ENCODE measurements at places on chromosomes 12 and 14.

DNA sequence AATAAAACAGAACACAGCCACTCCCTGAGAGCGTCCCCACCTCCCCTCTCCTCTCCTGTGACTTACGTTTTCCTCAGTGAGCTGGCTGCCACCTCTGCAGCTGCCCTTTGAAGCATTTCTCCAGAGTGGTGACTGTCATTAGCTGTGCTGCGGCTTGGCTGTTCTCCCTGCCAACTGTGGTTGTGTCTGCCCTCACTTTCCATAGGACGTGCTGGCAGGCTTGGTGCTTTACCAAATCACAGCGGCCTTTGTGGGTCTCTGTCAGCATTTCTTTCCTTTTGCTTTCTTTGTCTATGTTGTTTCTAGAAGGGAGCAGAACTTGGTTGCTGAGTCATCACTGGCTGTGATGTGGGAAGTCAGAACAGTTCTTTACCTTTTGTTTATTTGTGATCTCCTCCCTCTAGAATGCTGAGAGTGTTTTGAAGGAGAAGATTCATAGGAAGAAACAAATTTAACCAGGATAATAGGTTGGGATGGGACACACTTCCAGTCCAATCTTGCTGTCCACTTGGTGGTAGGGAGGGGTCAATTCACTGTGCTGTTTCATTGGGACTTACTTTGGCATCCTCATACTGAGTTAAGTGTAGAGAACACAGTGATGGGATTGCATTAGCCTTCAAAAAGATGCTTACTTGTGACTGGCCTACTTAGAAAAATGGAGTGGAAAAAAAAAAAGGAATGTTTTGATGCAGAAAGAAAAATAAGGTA, 88.2 kb downstream of the TMX1 start:
- peaks cover 5% of the 10 kb centered on the region for H3K4me1 ChIP-seq
- peak; percentile 77 for DNase-seq
- H3K36me3 ChIP-seq: no peaks in the 10 kb centered on the region
- H3K27ac ChIP-seq: peak overlapping the region; percentile 1
- H3K4me3 ChIP-seq: no peak overlapping the region

DNA sequence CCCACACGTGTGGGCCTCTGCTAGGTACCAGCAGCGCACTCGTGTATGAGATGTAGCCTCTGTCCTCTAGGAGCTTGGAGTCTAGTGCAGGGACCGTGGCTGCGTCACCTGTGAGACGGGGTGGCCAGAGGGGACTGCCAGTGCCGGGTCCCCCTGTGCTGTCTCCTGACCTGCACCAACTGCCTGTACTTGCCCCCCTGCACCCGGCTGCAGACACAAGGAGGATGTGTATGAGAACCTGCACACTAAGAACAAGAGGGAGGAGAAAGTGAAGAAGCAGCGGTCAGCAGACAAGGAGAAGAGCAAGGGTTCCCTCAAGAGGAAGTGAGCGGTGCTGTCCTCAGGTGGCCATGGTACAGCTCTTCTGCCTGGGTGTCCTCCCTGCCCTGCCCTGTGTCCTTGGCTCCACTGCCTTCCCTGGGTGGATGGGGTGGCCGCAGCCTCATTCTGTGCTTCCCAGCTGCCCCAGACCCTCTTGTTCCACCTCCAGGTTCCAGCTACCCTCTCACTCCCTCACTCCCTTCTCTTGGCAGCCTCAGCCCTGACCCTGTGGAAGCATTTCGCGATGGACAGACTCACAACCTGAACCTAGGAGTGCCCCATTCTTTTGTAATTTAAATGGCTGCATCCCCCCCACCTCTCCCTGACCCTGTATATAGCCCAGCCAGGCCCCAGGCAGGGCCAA, 9.6 kb downstream of the PTPN6 start:
- no peak overlapping the region for H3K27ac ChIP-seq
- H3K4me1 ChIP-seq: peaks cover 16% of the 10 kb centered on the region
- H3K4me3 ChIP-seq: no peak overlapping the region
- no peaks in the 10 kb centered on the region for H3K27me3 ChIP-seq
- no peak for DNase-seq

- H3K4me3 ChIP-seq: no peak overlapping the region
- no peak overlapping the region for H3K27ac ChIP-seq
- DNase-seq: no peak
- H3K36me3 ChIP-seq: no peaks in the 10 kb centered on the region
These were observed 96.2 kb upstream of the PDE3A start for GRCh38 chr12:20272161-20272560.

- H3K27me3 ChIP-seq: no peaks in the 10 kb centered on the region
- no peaks in the 10 kb centered on the region for H3K36me3 ChIP-seq
- H3K4me3 ChIP-seq: no peak overlapping the region
These were observed 192.5 kb upstream of the PWP1 start for GRCh38 chr12:107493135-107493494.

GRCh38 chr12:7073946-7074345, 13.4 kb downstream of the C1S start:
- peaks cover under 1% of the 10 kb centered on the region for H3K4me1 ChIP-seq
- H3K27me3 ChIP-seq: no peaks in the 10 kb centered on the region
- H3K36me3 ChIP-seq: peaks cover 21% of the 10 kb centered on the region
- no peak for DNase-seq

- H3K27me3 ChIP-seq: no peaks in the 10 kb centered on the region
- H3K4me3 ChIP-seq: no peak overlapping the region
- H3K27ac ChIP-seq: peak overlapping the region; percentile 95
- peaks cover 6% of the 10 kb centered on the region for H3K4me1 ChIP-seq
- no peaks in the 10 kb centered on the region for H3K36me3 ChIP-seq
These were observed 63.1 kb upstream of the STK38L start for GRCh38 chr12:27180906-27181505.

GRCh38 chr14:77421201-77421600, 2.1 kb downstream of the NOXRED1 start:
- no peaks in the 10 kb centered on the region for H3K4me1 ChIP-seq
- H3K27ac ChIP-seq: no peak overlapping the region
- H3K27me3 ChIP-seq: no peaks in the 10 kb centered on the region
- DNase-seq: no peak
- peaks cover 55% of the 10 kb centered on the region for H3K36me3 ChIP-seq

DNA sequence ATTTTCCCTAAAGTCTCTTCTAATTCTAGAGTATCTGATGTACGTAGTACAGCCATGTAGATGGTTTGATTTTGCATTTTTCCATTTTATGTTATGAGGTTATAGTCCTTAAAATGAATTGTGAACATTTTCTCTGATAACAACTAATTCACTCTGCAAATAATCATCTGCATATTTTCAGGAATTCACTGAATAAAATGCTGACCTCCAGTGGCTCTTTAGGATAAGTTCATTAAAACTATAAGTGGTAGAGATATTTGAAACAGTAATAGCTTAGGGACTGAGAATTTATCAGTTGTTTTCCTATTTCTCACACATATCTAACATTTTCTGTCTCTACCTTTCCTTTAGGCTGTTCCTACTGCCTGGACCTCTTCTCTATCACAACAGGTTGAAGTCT, 4.4 kb downstream of the MSRB3 start:
- no peak overlapping the region for H3K27ac ChIP-seq
- DNase-seq: peak; percentile 8
- H3K36me3 ChIP-seq: peaks cover 6% of the 10 kb centered on the region

DNA sequence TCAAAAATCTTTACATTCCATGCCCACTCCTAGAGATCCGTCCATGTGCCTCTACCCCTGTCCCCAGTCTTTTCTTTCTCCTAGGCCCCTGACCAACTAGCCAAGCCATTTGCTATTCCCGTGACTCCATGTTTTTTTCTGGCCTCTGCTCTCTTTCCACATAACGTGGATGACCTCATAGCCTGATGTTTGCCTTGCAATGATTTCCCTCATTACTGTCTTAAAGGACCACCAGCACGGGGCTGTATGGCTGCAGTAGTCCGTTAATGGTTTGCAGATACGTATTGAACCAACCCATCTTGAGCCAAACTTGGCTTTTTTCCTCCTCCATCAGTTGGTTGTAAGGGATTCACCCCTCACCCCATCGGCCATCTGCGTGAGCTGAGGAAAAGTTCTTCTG, 226.0 kb downstream of the PCNX1 start:
- H3K36me3 ChIP-seq: no peaks in the 10 kb centered on the region
- no peaks in the 10 kb centered on the region for H3K4me1 ChIP-seq
- H3K27me3 ChIP-seq: no peaks in the 10 kb centered on the region
- DNase-seq: no peak
- H3K27ac ChIP-seq: no peak overlapping the region
- H3K4me3 ChIP-seq: no peak overlapping the region

DNA sequence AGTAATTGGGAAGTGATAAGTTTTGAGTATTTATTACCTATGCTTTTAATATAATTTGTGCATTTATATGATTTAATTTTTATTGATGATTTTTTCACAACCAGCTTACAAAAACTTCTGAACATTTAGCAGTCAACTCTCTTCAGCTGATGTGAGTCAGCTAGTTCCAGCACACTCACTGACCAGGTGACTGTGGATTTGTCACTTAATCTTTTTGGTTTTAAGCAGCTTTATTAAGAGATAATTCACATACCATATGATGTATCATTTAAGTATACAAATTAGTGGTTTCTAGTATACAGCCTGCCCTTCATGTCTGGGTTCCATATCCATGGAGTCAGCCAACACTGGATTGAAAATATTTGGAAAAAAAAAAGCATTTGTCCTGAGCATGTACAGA, 103.5 kb downstream of the SYNE2 start:
- H3K4me1 ChIP-seq: no peaks in the 10 kb centered on the region
- no peaks in the 10 kb centered on the region for H3K27me3 ChIP-seq
- H3K27ac ChIP-seq: no peak overlapping the region
- peaks cover 3% of the 10 kb centered on the region for H3K36me3 ChIP-seq
- no peak for DNase-seq
- H3K4me3 ChIP-seq: no peak overlapping the region

GRCh38 chr14:79370969-79371368, 840.3 kb downstream of the DIO2 start:
- no peaks in the 10 kb centered on the region for H3K4me1 ChIP-seq
- no peak overlapping the region for H3K27ac ChIP-seq
- no peak overlapping the region for H3K4me3 ChIP-seq
- DNase-seq: no peak
- no peaks in the 10 kb centered on the region for H3K27me3 ChIP-seq

- no peak overlapping the region for H3K27ac ChIP-seq
- no peaks in the 10 kb centered on the region for H3K27me3 ChIP-seq
- H3K4me1 ChIP-seq: no peaks in the 10 kb centered on the region
- no peak overlapping the region for H3K4me3 ChIP-seq
- no peak for DNase-seq
These were observed 86.5 kb downstream of the DHRS2 start for GRCh38 chr14:23722675-23723074.

DNA sequence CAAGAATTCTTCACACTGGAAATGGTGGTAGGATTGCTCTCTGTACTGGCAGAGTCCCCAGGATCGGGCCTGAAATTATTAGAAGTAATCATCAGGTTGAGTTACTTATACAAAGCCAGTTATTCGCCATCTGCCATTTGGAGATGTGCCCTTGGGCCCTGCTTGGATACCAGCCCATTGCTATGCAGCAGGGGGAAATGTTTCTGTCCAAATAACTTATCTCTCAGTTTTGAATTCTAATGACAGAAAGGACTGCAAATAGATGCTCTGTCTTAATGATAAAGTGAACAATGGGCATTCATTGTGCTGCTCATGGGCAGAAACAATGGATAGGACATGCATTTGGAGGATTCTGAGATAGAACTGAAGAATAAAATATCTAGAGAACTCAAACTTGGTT, 139.1 kb upstream of the PELI2 start:
- DNase-seq: no peak
- H3K27ac ChIP-seq: no peak overlapping the region
- no peak overlapping the region for H3K4me3 ChIP-seq
- no peaks in the 10 kb centered on the region for H3K27me3 ChIP-seq
- H3K36me3 ChIP-seq: no peaks in the 10 kb centered on the region
- H3K4me1 ChIP-seq: peaks cover 4% of the 10 kb centered on the region

- DNase-seq: no peak
- peaks cover 87% of the 10 kb centered on the region for H3K27me3 ChIP-seq
- H3K27ac ChIP-seq: no peak overlapping the region
- H3K4me3 ChIP-seq: no peak overlapping the region
- no peaks in the 10 kb centered on the region for H3K36me3 ChIP-seq
These were observed 4.5 kb downstream of the KCNH3 start for GRCh38 chr12:49543221-49543913.

GRCh38 chr12:68225576-68226476, at the start of gene IL26:
IL26 (minus strand) TSS chr12:68225810; CDS start chr12:68225756, 54 bp downstream.
- H3K4me1 ChIP-seq: no peaks in the 10 kb centered on the region
- DNase-seq: no peak
- H3K27me3 ChIP-seq: peaks cover 4% of the 10 kb centered on the region
- H3K27ac ChIP-seq: no peak within 1 kb of the TSS

DNA sequence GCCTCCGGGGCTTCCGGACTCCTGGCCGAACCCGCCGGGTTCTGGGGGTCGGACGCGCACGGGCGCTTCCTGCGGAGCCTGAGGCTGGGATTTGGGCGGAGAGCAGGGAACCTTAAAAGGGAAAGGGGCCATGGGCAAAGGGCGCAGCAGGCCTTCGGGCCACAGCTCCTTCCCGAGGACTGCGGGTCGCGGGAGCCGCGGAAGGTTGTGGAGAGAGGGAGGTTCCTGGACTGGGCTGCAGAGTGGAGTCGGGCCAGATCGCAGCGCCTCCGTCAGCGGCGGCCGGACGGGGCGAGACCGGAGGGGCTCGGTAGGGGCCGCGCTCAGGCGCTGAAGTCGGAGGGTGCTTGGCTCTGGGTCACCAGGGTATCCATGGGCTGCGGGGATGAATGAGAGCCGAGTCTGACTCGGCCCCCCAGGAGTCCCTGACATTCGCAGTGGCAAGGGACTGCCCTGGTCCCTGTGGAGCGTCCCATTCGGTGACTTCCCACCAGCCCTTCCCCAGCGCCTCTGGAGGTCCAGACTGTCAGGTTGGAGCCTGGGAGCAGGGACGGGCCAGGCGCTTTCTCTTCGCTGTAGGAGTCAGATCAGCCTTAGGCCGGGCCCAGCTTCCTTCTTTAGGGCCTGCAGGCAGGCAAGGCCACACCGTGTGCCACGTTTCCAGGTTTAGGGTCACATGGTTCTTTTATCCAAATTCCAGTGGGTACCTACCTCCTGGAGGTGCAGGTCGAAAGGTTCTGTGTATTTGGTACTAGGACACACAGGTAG, 938 bp upstream of the SLC25A29 start:
- no peak overlapping the region for H3K27ac ChIP-seq
- DNase-seq: peak; percentile 46
- no peaks in the 10 kb centered on the region for H3K36me3 ChIP-seq

DNA sequence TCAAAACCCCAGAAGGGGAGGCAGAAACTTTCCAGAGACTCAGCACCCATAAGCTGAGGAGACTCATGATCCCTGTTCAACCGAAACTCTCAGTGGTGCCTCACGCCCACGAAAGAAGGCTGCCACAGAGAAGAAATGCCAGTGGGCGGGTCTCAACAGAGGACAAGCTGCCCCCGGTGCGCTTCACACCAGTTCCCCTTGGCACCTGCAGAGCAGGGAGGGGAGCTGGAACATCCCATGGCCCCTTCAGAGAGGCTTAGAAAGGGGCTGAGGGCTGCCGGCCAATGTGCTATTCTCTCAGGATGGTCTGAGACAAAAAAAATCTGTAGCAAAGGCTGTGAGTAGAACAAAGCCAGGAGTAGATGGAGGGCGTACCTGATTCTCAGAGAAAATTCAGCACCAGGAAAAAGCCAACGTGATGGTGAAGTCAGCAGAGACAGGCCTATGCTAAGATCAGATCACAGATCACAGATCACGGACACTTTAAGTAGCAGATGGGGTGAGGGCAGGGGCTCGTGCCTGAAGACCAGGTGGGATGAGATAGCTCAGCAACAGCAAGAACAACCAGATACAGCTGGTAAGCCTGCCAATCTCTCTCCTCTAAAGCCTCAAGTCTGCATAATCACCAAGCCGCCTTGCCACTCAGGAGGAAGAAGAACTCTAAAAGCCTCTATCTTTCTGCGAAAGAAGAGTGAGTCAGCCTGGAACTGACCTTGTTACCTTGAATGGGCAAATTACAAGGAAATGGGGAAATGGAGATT, 206.4 kb upstream of the GRIP1 start:
- no peak overlapping the region for H3K4me3 ChIP-seq
- H3K27me3 ChIP-seq: peaks cover 27% of the 10 kb centered on the region
- H3K36me3 ChIP-seq: no peaks in the 10 kb centered on the region
- H3K27ac ChIP-seq: no peak overlapping the region
- no peak for DNase-seq
- H3K4me1 ChIP-seq: no peaks in the 10 kb centered on the region

All from mesenchymal stem cell (in vitro differentiated cells and primary cell).